ENCODE measurements at places on chromosomes 6 and 20. TPM values are rescaled to one million over a fixed set of nuclear protein-coding genes. Genes with fewer than 3 reads are reported as not detected.
A peak's percentile ranks its signal among the peaks of the same experiment; 100 is the strongest.

- H3K27ac ChIP-seq, result no peak overlapping the region
These were observed 286.5 kb upstream of the MAN1A1 start for GRCh38 chr6:119636060-119636459.

GRCh38 chr6:145903356-145904102 lies 60.6 kb downstream of the SHPRH start:
- H3K4me3 ChIP-seq, result no peak overlapping the region
- H3K27me3 ChIP-seq, result no peaks in the 10 kb centered on the region
- DNase-seq, result no peak
- H3K36me3 ChIP-seq, result no peaks in the 10 kb centered on the region

The TEAD3 gene
- 50.4 TPM for total RNA-seq

The L3MBTL3 gene
- total RNA-seq, result 4.2 TPM

The PCNA gene
- 24.6 TPM for total RNA-seq

The OR2B6 gene
- not detected for total RNA-seq

- DNase-seq, result no peak
- no peak overlapping the region for H3K4me3 ChIP-seq
- H3K27me3 ChIP-seq, result no peaks in the 10 kb centered on the region
- no peaks in the 10 kb centered on the region for H3K36me3 ChIP-seq
- H3K4me1 ChIP-seq, result no peaks in the 10 kb centered on the region
These were observed 124.8 kb downstream of the SH3BGRL2 start for GRCh38 chr6:79755967-79756366.

DNA sequence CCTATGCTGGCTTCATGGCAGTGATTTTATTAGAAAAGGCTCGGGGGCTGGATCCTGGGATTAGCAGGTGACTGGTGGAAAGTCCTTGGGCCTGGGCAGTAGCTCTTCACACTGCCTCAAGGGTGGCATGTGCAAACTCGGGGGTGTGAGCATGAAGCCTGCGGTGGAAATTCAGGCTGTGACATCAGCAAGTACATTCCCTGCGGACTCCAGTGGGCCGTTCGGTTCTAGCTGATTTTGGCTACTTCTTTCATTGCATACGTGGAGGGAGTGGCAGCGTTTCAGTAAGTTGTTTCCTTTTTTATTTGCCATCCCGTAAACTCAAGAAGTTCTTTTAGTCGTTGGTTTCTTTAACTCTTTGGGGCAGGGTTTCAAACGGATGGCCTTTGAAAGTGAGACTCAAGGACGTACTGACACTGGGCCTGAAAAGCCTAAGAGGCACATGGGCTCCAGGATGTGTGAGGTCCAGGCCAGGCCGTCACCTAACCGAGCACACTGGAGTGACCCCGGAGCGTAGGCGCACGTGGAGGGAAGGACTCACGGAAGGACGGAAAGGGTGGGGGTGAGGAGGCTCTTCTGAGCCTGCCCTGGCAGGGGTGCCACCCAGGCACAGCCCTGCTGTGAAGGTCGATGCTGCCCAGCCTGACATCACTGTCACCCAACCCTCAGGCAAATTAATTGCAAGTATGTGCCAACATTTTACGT lies 104.0 kb upstream of the FRMD1 start:
- DNase-seq, result peak; percentile 17
- H3K4me1 ChIP-seq, result peaks cover 14% of the 10 kb centered on the region
- H3K27ac ChIP-seq, result peak overlapping the region; percentile 53
- no peaks in the 10 kb centered on the region for H3K36me3 ChIP-seq
- no peaks in the 10 kb centered on the region for H3K27me3 ChIP-seq
- H3K4me3 ChIP-seq, result no peak overlapping the region

DNA sequence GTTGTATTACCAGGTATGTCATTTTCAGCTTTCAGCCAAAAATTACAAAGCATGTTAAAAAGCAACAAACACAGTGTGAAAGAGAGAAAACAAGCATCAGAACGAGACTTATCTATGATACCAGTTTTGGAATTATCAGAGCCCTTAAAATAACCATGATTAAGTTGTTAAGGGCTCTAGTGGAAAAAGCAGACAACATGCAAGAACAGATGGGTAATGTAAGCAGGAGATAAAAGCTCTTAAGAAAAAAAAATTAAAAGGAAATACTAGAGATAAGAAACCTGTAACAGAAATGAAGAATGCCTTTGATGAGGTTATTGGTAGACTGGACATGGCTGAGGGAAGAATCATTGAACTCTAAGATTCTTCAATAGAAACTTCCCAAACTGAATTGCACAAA lies 127.5 kb upstream of the SCGN start:
- no peaks in the 10 kb centered on the region for H3K27me3 ChIP-seq
- H3K27ac ChIP-seq, result no peak overlapping the region
- H3K36me3 ChIP-seq, result no peaks in the 10 kb centered on the region
- no peaks in the 10 kb centered on the region for H3K4me1 ChIP-seq
- DNase-seq, result no peak

- no peaks in the 10 kb centered on the region for H3K4me1 ChIP-seq
- no peaks in the 10 kb centered on the region for H3K27me3 ChIP-seq
- no peak for DNase-seq
These were observed 63.7 kb downstream of the CTNNBL1 start for GRCh38 chr20:37757550-37757949.

DNA sequence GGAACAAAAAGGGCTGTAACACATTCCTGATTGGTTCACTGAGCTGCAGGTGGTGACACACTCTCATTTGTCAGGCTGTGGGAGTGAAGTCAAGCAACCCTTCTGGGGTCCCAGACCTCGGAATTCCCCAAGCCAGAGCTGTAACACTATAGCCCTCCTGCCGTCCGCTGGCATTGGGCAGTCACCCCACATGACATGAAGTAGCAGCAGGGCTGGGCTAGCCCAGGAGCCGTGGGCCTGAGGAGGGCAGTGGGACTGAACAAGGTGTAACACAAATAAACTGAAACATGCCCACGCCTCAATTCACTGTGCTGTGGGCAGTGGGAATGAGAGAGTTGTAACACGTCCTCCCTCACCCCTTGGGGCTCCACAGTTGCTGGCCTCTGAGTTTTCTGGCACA lies 689.1 kb upstream of the EYS start:
- H3K4me3 ChIP-seq, result no peak overlapping the region
- no peak for DNase-seq

DNA sequence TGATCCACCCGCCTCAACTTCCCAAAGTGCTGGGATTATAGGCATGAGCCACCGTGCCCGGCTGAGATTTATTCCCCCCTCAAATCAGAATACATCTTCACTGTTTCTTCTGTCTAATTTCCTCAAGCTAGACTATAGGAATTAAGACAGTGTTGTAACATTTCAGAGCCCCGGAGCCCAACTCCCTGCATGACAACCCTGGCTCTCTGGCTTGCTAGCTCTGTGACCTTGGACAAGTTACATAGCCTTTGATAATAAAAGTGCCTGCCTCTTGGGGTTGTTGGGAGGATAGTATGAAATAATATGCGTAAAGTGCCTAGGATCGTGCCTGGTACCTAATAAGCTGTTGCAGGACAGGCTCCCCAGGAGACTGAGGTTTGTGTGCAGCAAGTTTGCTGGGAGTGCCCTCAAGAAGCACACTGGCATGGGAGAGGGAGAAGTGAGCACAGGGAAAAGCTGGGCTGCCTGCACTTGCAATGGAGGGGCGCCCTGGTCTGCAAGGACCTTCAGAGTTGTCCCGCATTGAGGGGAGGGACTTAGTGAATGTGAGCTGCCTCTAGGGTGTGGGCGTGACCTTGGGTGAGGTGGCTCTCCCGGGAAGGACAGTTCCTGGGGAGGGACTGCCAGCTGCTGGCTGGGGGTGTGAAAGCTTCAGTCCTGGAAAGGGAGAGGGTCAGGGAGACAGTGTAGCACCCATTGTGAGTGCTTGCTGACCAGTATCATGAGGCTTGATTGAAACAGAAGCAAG lies 43.4 kb downstream of the TAF8 start:
- no peak overlapping the region for H3K4me3 ChIP-seq
- no peak for DNase-seq
- no peaks in the 10 kb centered on the region for H3K36me3 ChIP-seq
- H3K27ac ChIP-seq, result no peak overlapping the region
- no peaks in the 10 kb centered on the region for H3K27me3 ChIP-seq

- H3K27me3 ChIP-seq, result no peaks in the 10 kb centered on the region
- H3K36me3 ChIP-seq, result no peaks in the 10 kb centered on the region
- H3K4me1 ChIP-seq, result no peaks in the 10 kb centered on the region
- no peak for DNase-seq
These were observed 13.9 kb downstream of the DEF6 start for GRCh38 chr6:35311390-35312075.

The OR2H2 gene
- total RNA-seq, result not detected

DNA sequence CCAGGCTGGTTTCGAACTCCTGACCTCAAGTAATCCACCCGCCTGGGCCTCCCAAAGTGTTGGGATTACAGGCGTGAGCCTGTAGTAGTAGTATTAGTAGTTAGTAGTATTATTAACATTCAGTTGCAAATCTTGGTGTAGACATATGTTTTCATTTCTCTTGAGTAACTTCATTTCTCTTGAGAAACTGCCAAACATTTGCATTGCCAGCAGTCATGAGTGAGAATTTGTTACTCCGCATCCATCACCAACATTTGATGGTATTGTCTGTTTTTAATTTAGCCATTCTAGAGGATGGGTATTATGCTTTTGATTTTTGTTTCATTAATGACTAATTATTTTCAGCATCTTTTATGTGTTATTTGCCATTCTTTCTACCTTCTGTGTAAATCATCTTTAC lies 1.5 kb upstream of the ERVFRD-1 start:
- no peak for DNase-seq
- H3K36me3 ChIP-seq, result no peaks in the 10 kb centered on the region
- H3K4me3 ChIP-seq, result no peak overlapping the region
- no peaks in the 10 kb centered on the region for H3K4me1 ChIP-seq

The SAPCD1 gene
- total RNA-seq, result not detected

DNA sequence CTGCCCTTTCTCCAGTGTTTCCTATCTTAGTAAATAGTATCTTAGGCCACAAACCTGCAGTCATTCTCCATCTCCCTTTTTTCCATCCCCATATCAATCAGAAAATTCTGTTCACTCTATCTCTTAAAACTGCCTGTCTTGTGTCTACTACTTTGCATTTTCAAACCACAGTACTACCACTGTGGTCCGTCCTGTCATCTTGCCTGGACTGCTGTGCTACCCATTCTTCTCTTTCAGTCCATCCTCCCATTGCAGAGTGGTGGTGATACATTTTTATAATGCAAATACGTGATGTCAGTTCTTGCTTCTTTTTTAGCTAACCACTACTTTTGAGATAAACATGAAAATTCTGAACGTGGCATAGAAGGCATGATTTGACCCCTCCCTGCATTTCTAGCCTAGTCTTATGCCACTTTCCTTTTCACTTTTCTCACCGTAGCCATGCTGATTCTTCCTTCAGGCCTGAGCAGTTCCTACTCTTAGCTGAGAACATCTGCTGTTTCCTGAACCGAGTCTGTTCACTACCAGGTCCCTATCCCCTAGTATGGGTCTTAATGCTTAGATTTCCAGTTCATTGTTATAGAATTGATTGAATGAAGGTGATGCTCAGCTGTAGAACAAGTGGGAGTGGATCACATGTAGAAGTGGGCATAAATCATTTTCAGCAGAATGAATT lies 13.8 kb downstream of the TBPL1 start:
- H3K4me1 ChIP-seq, result peaks cover 18% of the 10 kb centered on the region
- no peaks in the 10 kb centered on the region for H3K27me3 ChIP-seq
- no peak for DNase-seq

The COL21A1 gene
- 110 TPM for total RNA-seq

The MLIP gene
- 0.71 TPM for total RNA-seq

The CAP2 gene
- total RNA-seq, result 57.6 TPM

The GPX5 gene
- total RNA-seq, result not detected

The C2 gene
- total RNA-seq, result 4.9 TPM

DNA sequence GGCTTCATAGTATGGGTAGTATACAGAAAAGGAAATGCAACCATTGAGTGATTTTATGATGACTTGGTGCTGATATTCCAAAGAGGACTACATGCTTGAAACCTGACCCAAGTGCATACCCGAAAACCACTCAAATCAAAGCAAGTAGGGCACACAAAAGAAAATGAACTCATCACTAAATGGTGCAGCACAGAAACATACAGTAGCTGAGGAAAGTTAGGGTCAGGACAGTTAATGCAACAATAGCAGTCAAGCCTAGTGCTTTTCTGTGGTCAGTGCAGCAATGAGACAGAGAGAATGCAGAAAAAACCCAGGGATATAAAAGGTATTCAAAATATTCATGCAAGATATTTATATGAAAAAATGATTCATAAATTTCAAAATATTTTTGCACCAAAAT lies 711.1 kb downstream of the EPHA7 start:
- no peaks in the 10 kb centered on the region for H3K36me3 ChIP-seq
- no peak overlapping the region for H3K4me3 ChIP-seq
- no peaks in the 10 kb centered on the region for H3K4me1 ChIP-seq

DNA sequence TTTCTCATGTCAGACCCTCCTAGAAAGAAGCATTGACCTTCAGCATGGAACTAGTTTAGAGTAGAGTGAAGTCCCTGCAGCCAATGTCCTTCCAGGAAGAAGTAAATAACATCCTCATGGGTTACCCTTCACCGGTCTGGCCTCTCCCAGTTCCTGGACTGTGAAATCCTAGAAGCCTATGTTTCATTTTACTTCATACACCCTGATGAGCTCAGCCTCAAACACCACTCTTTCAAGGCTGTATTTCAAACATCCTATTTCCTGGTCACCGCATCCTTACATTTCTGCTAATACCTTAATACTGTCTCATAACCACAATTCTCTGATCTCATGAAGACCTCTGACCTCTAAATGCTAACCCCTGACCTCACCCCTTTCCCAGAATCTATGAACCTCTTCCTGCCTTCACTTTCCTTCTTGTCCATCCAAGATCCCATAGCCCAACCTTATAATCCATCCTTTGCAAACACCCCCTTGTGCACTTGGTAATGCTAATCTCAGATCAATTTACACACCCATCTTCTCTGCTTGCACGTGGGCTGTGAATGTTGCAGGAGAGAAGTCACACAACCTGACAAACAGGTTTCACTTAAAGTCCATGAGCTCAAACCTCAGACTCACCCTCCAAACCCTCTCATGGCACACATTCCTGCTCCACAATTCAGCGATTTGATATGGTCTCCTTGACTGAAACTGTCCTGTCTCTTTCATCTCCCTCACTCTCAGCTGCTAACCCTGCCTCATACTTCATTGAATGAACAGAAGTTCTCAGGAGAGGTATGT lies 30.2 kb downstream of the SLC2A10 start:
- H3K36me3 ChIP-seq, result no peaks in the 10 kb centered on the region
- H3K4me1 ChIP-seq, result no peaks in the 10 kb centered on the region
- no peak for DNase-seq
- no peak overlapping the region for H3K27ac ChIP-seq

The PTCRA gene
- not detected for total RNA-seq

DNA sequence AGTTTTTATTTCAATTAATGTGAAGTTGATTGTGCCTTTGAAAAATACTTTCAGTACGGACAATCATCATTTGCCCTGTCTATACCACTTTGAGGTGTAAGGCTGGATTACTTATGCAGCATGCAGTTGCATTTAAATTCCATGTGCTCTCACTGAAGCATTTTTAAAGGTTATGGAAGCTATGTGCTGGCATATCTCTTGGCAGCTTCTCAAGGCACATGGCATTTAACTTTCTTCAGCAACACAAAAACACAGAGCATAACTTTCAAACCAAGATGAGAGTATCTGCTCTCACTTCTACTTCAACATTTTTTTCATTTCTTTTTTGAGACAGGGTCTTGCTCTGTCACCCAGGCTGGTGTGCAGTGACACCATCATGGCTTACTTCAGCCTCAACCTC lies 360.6 kb upstream of the RUNX2 start:
- no peaks in the 10 kb centered on the region for H3K36me3 ChIP-seq
- no peak for DNase-seq
- H3K4me1 ChIP-seq, result peaks cover 8% of the 10 kb centered on the region

- no peak for DNase-seq
- H3K27me3 ChIP-seq, result no peaks in the 10 kb centered on the region
- no peak overlapping the region for H3K27ac ChIP-seq
- H3K36me3 ChIP-seq, result no peaks in the 10 kb centered on the region
- no peak overlapping the region for H3K4me3 ChIP-seq
These were observed 268.2 kb downstream of the SAMD5 start for GRCh38 chr6:147776631-147777213.

- H3K4me3 ChIP-seq, result no peak overlapping the region
- H3K4me1 ChIP-seq, result peaks cover 24% of the 10 kb centered on the region
- H3K27me3 ChIP-seq, result no peaks in the 10 kb centered on the region
These were observed 16.2 kb upstream of the MRPS18A start for GRCh38 chr6:43703512-43704429.

Measured in sigmoid colon (tissue), 7 donors.